ENCODE measurements at places on chromosomes 3 and 15.

GRCh38 chr3:146092230-146092629, 68.8 kb downstream of the PLOD2 start:
- DNase-seq, result no peak

- DNase-seq, result no peak
These were observed 481 bp downstream of the AP4E1 start for GRCh38 chr15:50909010-50909317.

GRCh38 chr3:99753268-99753975, 64.2 kb upstream of the CMSS1 start:
- no peak for DNase-seq

DNA sequence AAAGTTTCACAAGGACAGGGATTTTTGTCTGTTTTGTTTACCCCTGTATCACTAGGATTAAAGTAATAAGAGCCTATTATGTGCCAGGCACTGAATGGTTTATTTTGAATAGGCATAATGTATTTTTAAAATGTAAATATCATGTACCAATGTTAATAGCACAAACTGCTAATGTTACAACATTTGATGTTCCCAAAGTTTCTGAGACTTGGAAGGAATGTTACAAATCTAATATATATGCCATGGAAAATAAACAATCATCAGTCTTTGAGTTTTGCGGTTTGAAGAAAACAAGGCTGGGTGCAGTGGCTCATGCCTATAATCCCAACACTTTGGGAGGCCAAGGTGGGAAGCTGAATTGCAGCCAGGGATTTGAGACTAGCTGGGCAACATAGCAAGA, 159.4 kb downstream of the CDIN1 start:
- no peak for DNase-seq

DNA sequence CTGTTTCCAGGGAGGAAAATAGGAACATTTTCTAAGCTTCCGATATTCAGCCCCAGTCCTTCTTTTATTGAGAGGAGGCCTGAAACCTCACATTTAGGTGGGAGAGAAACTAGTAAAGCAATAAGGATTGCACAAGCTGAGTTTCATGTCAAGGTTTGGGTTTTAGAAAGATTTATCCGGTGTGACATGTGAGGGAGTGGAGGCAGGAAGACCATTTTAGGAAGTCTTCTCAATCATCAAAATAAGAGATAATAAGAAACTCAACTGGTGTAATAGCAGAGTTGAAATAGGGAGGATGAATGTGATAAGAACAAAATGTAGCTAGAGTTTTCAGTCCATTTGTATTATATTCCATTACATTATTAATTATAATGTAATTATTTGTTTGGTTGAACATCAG, 27.7 kb upstream of the CLDN16 start:
- DNase-seq, result no peak

- DNase-seq, result no peak
These were observed 70.7 kb downstream of the DCLK3 start for GRCh38 chr3:36693670-36694069.

DNA sequence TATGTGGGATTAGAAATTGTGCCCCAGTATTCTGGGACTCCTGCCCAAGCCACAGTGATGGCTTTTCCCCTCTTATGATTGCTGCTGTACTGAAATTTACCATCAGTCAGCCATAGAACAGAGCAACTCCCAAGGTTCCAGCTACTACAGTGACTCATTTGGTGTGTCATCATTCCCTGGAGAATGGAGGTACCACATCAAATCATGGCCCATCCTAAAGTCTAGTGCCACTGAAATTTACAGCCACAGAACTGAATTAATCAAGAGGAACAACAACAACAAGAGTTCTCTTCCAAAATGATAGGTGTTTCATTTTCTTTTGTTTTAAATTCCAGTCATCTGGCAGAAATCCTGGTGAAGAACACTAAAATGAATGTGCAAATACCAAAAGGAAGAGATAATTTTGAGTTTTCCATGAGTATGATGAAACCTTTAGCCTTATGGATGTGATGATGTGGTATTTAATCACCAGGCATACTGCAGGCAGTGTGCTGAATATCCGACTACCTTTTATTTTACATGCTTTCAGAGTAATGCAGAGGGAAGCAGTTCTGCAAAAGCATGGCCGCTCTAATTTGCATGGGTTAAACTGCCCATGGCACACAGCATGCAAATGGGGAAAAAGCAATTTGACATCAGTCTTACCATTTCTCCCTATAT, 75.6 kb upstream of the SLC2A2 start:
- DNase-seq, result no peak

GRCh38 chr15:65263313-65263712, 23.4 kb downstream of the PARP16 start:
- no peak for DNase-seq

GRCh38 chr15:70171256-70171886, 73.7 kb upstream of the TLE3 start:
- DNase-seq, result no peak

DNA sequence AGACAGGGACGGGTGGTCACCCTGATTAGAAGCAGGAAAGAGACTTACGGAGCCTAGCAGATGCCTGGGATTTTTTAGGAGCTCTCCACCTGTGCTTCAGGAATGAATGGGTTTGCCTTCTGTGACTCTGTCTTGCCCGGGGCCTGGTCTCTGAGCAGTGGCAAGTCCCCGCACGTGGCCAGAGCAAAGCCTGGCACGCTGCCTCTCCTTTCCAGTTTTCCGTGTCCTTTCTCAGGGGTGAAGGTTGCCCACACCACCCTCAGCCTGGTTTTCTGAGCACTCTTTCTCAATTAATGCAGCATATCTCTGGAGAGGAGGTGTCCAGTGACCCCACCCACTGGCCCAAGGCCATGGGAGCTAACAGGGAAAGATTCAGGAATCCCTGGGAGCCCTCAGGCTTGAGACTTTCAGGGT, 14.5 kb upstream of the CHST14 start:
- no peak for DNase-seq

GRCh38 chr15:83983634-83984458, 251.7 kb upstream of the GOLGA6L4 start:
- DNase-seq, result no peak

DNA sequence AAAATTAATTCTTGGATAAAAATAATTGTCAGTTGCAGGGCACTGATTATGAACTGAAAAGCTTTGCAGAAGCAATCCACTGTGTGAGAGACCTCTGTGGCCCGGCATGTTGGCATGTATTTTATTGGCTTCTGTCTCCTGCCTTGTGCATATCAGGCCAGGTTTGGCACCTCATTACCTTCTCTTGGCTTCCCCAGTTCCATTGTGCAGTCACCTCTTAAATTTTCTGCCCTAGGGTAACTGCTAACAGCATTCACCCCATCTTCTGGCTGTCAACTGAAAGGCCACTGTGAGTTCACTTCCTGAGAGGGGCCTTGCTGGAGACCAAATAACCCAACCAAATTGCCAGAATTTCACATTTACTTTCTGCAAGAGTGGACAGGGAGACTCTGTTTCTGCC, 92.7 kb upstream of the RARB start:
- no peak for DNase-seq

DNA sequence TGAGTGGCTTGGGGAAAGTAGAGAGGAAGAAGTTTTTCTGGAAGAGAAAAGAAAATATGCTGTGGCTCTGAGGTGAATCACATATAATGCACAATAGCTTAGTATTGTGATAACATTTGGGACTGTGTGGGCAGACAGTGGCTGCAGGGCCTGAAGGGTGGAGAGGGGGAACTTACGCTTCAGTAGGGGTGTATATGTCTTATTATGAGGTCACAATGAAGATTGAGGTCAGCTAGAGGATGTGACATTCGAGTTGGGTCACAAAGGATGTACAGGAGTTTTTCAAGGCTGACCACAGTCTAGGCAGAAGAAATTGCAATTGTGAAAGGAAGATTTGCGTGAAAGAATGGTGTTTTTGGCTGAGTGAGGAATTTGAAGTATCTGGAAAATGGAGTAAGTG, 414.8 kb downstream of the LPP start:
- DNase-seq, result no peak

DNA sequence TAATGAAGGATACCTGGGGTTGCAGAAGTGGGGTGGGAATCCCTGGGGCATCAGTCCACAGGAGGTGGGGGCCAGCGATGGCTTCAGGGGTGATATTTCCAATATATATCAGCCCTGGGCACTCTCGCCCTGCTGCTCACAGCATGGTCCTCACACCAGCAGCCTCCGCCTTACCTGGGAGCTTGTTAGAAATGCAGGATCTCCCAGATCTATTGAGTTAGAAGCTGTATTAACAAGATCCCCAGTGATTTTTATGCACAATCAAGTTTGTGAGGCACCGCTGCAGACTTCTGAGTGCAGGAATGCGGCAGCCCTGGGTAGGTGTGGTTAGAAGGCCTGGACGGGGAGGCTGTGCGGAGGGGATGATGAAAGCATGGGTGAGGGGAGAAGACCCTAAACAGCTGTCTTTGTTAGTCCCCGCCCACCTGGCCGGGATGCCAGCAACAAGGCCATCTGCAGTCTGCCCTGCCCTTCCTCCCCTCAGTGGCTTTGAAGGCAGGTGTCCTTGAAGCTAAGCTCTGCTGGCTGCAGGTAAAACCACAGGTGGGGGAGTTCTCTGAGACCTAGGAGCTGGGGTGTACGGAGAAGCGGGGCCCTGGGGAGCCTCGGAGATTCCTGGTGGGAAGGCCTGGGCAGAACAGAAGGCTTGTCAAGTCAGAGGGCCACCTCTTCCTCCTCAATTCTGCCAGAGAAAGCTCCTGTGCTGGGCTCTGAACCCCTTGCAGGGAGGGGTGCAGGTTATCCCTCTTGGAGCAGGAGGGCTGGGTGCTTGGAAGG, 11.4 kb downstream of the FAM107A start:
- no peak for DNase-seq

Data from CD4-positive, CD25-positive, alpha-beta regulatory T cell (primary cell).